Hypothalamus (tissue), 51 donors: ENCODE measurements at places on chromosomes 2 and 18.

DNA sequence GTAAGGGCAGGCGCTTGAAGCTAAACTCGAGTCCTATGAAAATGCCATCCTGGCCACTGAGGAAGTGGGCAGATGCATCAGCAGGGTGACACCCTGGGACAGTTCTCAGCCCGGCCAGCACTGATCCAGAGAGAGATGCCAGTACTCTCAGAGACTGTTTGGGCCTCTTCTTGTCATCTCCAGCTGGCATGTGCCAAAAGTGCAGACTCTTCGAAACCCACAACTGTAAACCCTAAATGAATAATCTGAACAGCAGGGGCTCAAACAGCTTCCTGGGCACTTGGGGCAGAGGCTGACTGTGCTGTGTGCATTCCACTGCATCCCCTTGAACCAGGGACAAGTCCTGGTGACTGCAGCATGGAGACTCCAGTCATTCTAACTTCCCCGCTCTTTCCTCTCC, 204.2 kb upstream of the SMAD2 start:
- no peak for DNase-seq

- DNase-seq = no peak
Observed at GRCh38 chr18:59549503-59550173, 147.6 kb downstream of the CCBE1 start.

DNA sequence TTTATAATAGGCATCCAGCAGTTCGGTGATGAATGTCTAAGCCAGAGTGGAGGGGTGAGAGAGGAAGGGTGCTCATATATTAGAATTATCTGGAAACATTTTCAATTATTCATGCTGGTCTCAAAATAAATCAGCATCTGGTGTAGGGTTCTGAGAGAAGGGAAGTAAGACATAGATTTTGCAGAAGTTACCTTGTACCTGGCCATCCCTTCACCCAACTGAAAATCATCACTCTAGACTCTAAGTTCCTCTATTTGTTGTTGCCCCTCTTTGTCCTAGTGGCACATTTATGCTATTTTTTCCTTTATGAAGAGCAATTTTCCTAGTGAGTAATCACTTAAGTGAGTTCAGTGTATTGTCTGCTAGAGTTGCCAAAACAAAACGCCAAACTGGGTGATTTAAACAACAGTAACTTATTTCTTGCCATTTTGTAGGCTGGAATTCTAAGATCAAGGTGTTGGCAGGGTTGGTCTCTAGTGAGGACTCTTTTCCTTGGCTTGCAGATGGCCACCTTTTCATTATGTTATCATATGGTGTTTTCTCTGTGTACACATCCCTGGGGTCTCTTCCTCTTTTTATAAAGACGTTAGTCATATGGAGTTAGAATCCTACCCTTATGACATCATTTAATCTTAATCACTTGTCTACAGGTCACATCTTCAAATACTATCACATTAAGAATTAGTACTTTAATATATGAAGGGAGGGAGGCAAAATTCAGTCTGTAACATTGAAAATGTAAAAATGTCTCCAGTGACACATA, 129.9 kb upstream of the KLHL14 start:
- no peak for DNase-seq

DNA sequence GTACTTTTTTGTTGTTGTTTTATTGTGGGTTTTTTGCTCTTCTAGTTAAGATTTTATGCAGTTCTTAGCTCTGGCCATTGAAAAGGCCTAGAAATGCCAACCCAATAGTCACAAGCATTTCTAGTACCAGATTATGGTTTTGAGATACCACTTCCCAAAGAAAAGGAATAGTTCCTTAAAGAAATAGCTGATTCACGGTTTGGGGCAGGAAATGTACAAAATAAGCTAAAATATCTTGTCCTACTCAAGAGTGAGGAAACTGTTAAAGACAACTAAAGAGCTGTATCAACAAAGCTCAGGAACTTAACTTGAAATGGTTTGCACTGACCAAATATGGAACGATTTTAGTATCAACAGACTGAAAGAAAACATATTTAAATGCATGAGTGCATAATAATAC, 35.4 kb downstream of the PGAP1 start:
- no peak for DNase-seq

DNA sequence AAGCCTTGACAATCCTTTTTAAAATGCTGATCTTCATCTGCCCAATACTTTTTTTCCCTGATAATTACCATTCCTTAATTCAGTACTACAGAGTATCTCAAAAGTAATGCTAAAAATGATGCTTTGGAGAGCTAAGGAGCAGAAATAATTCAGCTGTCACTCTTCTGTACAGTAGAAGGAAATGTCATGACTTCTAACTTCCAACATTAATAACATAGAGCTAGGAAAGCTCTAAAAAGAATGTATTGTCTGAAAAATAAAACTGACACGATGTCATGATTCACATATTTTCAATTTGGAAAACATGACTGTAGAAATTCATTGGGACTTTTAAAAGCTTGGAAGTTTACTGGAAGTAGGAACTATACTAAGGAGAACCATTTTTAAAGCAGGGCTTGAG, 212.3 kb downstream of the GULP1 start:
- no peak for DNase-seq
